ENCODE measurements at places on chromosomes 6 and 20.

DNA sequence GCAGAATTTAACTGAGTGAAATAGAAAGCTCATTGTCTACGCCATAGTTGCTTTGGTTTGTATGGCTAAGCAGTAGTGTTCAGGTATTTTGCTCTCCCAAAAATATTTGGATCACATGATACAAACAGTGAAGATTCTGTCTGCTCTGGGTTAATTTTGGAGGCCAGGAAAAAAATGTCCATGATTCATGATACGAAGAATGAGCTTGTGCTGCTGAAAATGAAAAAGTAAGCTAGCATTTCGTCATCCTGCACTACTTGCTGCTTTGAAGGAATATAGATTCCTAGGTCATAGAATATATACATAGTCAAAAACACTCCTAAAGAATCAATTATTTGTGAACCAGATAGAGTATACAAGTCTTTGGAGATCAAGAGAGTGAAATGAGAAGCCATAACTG is 8.3 kb downstream of the WRNIP1 start:
- no peak for DNase-seq

DNA sequence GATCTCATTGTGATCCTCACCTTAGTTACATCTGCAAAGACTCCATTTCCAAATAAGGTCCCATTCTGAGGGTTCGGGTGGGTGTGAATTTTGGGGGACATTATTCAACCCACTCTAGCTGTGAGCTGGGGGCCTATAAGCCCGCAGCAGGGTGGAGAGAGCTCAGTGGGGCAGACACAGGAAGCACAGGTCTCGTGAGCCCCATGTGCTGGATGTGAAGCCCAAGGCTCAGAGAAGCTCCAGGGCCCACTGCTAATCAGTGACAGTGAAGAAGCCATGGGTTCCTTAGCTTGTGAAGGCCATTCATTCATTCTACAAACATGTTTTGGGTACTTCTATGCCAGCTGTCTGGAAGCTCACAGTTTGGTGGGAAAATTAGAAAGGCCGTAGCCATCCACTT is 47.5 kb downstream of the CHMP4B start:
- DNase-seq, result no peak

- no peak for DNase-seq
These were observed 156.5 kb downstream of the BTBD3 start for GRCh38 chr20:12074111-12074655.

GRCh38 chr6:51996296-51996947 is 91.0 kb downstream of the PKHD1 start:
- DNase-seq, result no peak

DNA sequence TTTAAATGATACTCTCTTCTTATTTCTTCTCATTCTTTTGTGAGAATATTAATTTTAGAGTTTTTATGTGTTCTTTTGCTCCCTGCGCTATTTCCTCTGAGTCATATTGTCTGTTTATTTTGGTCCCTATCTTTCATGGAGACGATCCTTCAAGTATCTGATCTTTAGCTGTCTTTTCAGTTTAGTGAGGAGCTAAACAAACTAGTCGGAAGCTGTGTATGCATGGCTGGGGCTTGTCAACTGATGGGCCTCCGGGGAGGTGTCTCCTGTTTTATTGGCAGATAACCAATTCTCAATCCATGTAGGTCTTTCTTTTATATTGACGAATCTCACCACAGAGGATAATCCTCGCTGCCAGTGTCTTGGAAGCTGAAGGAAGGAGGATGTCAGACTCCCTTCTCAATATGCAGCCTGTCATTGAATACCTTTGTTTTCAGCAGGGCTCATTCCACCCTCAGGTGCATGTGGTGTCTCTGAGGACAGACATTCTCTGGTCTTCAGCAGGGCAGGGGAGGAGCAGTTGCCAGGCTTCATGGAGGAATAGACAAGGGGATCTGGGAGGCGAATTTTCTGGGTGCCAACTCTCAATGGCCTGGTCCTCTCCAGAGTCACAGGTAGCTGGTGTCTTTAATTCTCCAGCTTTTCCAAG is 64.9 kb downstream of the RNF182 start:
- no peak for DNase-seq

DNA sequence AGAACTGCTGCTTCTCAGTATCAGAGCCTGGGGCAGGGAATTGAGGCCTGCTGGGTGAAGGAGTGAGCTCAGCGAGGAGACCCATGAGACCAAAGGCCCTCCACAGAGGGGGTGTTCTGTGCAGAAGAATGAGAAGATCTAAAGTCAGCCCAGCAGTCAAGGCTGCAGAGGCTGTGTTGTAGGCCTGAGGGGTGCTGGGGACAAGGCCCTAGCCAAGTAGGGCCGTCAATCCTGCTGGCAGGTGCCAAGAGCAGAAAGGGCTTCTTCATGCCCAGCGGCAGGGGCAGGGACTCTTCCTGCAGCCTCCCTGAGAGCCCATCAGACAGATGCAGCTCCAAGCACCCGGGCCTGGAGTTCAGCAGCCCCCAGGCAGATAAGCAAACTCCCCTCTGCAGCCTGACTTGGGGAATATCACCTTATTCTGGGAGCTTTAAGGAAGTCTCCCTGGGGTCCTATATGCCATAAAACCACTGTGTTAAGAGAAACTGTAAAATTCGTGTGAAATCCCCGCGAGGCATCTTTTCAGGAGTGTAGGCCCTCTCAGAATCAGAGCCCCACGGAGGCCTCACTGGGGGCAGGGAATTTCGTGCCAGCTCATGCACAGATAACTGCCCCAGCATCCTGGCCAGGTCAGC is 9.0 kb downstream of the CCDC167 start:
- DNase-seq, result no peak

- DNase-seq, result no peak
These were observed 12.6 kb downstream of the KIF16B start for GRCh38 chr20:16560661-16561060.

- DNase-seq, result no peak
These were observed 37.5 kb downstream of the YTHDF1 start for GRCh38 chr20:63178446-63178820.

GRCh38 chr6:75210885-75211739 is 5.3 kb upstream of the COL12A1 start:
- peak; percentile 37 for DNase-seq

- DNase-seq, result no peak
These were observed 39.4 kb upstream of the JAG1 start for GRCh38 chr20:10713161-10713560.

GRCh38 chr6:110125361-110125760 is 54.1 kb downstream of the WASF1 start:
- DNase-seq, result no peak

- no peak for DNase-seq
These were observed 418.8 kb upstream of the MMS22L start for GRCh38 chr6:97701801-97702200.

- no peak for DNase-seq
These were observed 14.1 kb downstream of the AIG1 start for GRCh38 chr6:143074670-143075318.

GRCh38 chr6:3233904-3234303 is 6.5 kb upstream of the TUBB2B start:
- no peak for DNase-seq

DNA sequence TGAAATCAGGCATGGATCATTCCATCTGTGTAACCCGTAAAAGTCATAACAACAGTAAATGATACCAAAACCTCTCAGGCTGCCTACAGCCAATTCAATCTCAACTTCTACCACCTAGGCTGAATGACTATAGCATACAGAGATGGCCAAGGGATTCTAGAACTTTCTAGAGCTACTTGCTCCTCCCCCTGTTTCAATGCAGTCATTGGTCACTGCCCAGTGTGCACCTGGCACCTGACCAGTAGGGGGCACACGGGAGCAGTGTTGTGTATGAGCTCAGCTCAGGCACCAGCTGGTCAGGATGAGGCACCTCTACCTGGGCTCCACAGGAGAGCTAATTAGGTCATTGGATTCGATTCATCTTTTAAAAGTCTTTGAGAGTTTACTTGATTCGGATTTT is 86.2 kb downstream of the PLEKHG1 start:
- DNase-seq, result no peak

- no peak for DNase-seq
These were observed 5.1 kb upstream of the TXLNB start for GRCh38 chr6:139296927-139297326.

DNA sequence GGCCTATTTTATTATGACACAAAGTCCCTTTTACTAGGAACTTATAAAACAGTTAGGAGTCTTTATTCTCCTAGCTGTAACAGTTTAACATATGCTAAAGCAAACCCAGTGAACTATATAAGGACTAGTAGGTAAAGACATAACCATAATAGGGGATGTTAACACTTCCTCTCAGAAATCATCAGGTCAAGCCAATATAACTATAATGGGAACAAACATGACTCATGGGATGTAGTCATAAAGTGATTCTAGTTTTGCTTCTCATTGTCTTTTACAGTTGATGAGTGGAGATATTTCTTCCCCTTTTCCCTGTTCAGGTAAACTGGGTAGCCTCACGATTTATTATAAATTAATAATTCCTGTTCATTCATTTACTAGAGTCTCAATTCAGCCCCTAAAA is 9.7 kb downstream of the PTCHD4 start:
- DNase-seq, result no peak

DNA sequence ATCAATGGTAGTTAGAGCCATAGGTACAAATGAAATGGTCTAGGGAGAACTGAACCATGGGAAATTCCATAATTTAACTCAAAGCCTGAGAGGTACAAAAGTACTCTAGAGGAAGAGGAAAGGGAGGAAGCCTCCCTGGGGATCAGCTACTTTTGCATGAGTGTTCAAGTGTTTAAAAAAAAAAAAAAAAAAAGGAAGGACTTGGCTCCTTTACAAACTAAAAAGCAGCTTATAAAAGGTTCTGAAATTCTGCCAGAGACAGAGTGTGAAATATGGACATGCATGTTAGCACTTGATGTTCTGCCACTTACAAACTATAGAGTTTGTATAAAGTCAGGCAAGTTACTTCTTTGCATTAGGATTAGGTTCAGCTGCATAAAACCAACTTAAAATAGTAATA is 290.0 kb downstream of the TBC1D7 start:
- DNase-seq, result no peak

- peak; percentile 38 for DNase-seq
These were observed 4.2 kb downstream of the SCML4 start for GRCh38 chr6:107819964-107820337.

DNA sequence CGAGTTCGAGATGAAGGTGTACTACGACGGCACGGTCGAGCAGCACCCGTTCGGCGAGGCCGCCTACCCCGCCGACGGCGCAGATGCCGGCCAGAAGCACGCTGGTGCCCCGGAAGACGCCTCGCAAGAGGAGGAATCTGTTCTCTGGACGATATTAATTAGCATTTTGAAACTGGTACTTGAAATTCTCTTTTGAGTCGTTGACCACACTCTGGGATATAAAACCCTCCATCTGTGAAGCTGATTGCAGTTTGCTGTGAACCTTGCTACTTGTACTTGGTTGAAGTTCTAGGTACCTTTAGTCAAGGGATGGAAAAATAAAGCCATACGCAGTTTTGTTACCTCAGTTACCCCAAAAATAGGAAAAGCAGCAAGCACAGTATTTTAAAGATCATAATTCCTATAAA is 917 bp downstream of the C6orf120 start:
- no peak for DNase-seq

GRCh38 chr6:93799226-93799625 is 379.9 kb upstream of the EPHA7 start:
- no peak for DNase-seq

DNA sequence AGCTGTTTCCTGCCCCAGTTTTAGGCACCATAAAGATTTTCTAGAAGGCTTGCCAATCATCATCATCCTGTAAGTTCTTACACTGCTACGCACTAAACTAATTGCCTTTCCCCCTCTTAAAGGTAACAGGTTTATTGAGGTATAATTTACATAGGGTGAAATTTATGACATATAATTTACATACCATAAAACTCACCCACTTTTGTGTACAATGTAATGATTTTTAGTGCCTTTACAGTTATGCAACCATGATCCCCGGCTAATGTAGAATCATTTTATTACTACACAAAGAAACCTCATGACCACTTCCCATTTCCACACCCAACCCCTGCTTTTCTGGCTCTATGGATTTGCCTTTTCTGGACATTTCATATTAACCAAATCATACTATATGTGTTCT is 21.1 kb downstream of the GCNT2 start:
- no peak for DNase-seq

GRCh38 chr6:154857529-154857928 is 124.3 kb downstream of the SCAF8 start:
- no peak for DNase-seq

GRCh38 chr6:127263481-127263880 is 3.2 kb upstream of the RNF146 start:
- DNase-seq, result no peak

- DNase-seq, result no peak
These were observed 899.4 kb upstream of the FLRT3 start for GRCh38 chr20:15236812-15237211.

- DNase-seq, result no peak
These were observed 31.7 kb downstream of the IRF4 start for GRCh38 chr6:423055-423798.

DNA sequence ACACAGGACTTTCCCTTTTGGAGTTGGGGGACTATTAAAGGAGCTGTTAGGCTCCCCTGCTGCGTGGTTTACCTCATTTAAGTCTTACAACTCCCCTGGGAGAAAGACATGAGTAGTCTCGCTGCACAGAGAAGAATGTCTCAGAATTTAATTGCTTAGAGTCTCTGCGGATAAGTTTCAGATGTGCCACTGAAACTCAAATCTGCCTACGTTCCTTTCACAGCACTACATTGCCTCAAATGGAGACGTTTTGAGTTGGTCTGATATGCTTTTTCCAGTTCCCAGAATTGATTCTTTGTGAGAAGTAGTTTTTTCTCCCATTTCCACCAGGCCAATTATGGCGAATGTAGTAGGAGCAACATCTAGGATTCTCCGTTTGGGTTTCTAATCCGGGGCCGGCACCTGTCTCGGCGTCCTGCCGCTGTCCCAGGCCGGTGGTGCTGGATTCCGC is 532 bp upstream of the SLC35F1 start:
- DNase-seq, result no peak

DNA sequence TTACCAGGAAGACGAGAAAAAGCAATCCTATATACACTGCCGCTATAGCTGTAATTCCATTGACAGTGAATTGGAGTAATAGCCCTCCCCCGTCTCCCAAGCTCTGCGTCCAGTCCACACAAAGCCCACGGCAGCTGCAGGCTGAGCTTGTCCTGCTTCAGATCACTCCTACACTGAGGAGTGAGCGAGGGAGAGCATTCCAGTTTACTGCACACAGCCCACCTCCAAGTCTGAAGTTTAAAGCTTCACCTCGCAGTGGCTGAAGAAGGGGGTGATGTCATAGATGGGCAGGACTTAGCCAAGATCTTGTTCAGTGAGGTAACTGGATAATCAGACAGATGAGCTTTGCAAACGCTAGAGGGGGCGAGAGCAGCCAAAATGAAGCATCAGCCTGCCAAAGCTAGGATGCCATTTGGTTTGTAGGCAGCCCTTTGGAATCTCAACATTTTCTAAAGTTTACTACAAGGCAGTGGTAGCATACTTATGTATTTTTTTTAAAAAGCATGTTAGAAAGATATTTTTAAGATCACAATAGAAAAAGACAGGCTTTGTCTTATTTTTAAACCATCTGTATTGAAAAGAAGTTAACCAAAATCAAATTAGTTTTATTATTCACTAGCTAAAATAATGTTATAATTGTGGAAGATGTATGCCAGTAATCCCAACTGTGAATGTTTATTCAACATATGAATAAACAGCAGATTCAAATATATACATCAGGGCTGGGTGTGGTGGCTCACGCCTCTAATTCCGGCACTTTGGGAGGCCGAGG is at the start of gene FLRT3:
TSS of gene FLRT3 (minus strand) at position 213 of the 772 bp plus-strand sequence. CDS start 10,106 bp downstream, outside the sequence.
- DNase-seq, result no peak

Measured in naive thymus-derived CD8-positive, alpha-beta T cell (primary cell).